ENCODE measurements at places on chromosomes 6 and 20.

DNA sequence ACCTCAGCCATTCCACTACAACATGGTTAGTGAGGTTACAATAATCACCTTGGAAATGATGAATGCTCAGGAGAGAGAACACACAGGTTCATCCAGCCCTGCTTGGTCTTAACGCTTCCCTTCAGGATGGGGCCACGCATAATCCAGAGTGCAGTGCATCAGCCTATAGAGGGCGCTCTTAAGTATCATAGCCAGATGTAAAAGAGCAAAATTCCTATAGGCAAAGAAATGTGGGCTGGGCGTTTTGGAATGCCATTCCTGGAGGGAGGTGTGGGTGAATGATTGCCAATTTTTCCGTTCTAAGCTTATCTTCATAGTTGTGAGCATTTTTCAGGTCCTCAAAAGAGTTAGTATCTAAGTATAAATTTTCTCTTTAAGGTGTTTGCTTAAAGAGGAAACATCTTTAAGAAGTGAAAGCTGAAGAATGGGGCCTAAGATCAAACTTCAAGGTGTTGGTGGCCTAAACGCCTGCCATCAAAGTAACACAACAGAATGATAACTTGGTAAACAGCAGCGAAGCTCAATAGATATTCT, 1.8 kb downstream of the RIPOR2 start:
- DNase-seq, result no peak

DNA sequence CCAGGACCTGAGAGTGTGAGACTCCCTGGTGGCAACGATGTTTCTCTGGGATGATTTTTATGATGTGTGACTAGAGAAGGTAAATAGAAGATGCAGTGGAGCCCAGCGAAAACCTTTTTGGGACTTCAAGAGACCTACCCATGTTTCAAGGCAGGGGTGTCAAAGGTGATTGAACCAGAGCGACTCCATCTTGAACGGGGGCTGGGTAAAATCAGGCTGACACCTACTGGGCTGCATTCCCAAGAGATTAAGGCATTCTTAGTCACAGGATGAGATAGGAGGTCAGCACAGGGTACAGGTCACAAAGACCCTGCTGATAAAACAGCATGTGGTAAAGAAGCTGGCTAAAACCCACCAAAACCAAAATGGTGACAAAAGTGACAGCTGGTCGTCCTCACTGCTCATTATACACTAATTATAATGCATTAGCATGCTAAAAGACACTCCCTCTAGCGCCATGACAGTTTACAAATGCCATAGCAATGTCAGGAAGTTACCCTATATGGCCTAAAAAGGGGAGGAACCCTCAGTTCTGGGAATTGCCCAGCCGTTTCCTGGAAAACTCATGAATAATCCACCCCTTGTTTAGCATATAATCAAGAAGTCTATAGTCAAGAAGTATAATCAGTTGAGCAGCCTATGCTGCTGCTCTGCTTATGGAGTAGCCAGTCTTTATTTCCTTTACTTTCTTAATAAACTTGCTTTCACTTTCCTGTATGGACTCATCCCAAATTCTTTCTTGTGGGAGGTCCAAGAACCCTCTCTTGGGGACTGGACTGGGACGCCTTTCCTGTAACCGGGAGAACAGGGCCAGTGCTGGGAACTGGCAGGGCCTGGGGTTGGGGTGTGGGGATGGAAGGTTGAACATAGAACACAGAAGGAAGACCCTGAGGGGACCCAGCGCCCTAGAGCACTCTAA, 526.4 kb downstream of the QKI start:
- DNase-seq, result no peak

DNA sequence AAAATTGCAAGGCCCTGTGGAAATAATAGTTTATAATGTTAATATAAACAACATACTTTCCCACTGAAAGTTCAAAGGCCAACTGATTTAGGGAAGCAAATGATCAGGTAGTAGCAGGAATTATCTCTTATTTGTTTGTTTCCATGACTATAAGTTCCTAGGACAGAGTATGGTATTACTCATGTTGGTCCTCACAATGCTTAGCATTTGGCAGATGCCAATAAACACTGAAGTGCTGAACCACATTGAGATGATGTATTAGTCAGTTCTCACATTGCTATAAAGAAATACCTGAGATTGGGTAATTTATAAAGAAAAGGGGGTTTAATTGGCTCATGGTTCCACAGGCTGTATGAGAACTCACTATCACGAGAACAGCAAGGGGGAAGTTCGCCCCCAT, 129.6 kb upstream of the NUP153 start:
- no peak for DNase-seq

DNA sequence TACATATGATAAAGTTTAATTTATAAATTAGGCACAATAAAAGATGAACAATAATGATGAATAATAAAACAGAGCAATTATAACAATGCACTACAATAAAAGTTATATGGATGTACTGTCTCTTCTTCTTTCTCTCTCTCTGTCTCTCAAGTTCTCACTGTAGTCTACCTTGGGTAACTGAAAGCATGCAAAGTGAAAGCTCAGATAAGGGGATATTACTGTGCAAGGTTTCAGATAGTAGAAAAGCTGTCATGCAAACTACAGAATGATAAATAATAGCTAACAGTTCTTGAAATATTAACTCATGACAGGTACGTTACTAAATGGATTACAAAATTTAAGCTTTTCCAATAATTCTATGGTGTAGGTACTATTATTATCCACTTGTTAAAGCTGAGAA, 311.9 kb upstream of the PRDM1 start:
- no peak for DNase-seq

DNA sequence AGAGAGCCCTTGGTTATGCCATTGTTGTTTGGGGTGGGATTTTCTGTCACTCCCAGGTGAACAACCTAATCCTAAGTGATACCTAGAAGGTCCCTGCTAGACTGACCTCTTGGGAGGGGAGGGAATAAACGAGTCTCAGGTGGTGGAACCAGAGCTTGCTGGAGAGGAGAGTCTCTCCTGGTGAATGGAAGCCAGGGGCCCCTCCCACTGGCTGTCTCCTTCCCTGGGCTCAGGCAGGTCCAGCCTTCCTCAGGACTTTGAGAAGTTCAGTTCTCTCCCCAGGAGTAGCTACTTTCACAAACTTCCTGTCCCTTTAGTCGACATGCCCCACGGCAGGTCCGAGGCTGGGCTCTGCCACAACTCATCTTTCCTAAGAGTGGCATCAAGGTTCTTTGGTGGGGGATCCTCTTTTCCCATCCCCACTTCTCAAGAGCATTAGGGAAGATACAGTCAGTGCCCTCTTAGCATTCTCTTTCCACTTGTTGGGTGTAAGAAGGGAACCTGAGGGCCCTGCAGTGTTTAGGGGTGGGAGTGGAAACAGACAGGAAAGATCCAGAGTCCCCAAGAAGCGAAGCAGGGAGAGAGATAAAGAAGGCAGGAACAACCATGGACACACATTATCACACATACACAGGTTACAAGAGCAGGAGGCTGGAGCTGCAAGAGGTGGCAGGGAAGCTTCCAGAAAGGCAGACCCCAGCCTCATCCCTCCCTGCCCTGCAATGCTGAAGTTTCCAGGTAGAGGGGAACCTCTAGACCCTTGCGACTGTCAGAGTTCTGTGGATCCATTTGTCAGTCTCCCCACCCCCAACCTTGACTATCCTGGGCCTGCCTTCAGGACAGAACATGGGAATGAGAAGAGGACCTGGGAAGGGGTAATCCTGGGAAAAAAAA, 900 bp upstream of the GLP1R start:
- DNase-seq, result no peak

- no peak for DNase-seq
Measured at GRCh38 chr6:12947151-12947871, 230.7 kb downstream of the PHACTR1 start.

GRCh38 chr6:10598084-10598960, 77.2 kb downstream of the GCNT2 start:
- no peak for DNase-seq

GRCh38 chr6:132907231-132907630, 92.9 kb downstream of the RPS12 start:
- no peak for DNase-seq

- no peak for DNase-seq
Measured at GRCh38 chr20:60586269-60587050, 628.2 kb downstream of the CDH26 start.

GRCh38 chr6:31441365-31442267, 38.2 kb downstream of the MICA start:
- DNase-seq, result peak; percentile 82

GRCh38 chr6:41023114-41023513, 15.9 kb downstream of the UNC5CL start:
- no peak for DNase-seq

- DNase-seq, result no peak
Measured at GRCh38 chr6:154894902-154895301, 100.2 kb upstream of the TIAM2 start.

- DNase-seq, result no peak
Measured at GRCh38 chr6:109373331-109373730, 8.9 kb downstream of the CD164 start.

DNA sequence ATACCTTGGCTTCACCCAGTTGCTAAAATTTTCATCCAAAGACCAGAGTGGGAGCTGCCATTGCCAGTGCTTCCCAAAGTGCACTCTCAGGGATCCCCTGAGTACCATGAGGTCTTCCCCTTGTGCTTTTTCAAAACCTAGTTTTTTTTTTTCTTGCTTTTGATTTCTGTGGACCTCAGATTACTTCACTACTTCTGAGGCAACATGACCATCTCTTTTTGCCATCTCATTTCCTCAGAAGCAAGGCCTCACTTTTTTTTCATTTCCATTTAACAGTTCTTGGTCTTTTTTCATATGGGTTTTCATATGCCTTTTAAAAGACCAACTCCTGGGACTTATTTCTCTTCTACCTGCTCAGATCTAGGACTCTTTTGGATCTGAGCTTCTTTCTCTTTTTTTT, 64.1 kb upstream of the MMS22L start:
- DNase-seq, result no peak

GRCh38 chr6:164926686-164927085, 382.7 kb downstream of the C6orf118 start:
- no peak for DNase-seq

DNA sequence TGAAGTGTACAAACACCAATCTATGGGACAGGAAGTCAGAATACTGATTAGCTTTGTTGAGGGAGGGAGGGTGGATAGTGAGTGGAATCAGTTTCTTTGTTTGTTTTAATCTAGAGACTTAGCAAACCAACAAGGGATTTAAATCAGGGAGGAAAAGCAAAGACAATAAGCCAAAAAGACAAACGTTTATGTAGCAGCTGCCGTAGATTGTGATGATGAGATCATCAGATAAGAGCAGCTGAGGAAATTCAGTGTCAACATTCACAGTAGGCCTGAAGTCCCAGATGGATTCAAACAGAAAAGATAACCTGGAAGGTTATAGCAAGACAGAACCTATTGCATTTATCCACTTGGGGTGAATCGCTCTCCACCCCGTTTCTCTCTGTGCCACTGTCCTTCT, 104.9 kb upstream of the SYNDIG1 start:
- no peak for DNase-seq

DNA sequence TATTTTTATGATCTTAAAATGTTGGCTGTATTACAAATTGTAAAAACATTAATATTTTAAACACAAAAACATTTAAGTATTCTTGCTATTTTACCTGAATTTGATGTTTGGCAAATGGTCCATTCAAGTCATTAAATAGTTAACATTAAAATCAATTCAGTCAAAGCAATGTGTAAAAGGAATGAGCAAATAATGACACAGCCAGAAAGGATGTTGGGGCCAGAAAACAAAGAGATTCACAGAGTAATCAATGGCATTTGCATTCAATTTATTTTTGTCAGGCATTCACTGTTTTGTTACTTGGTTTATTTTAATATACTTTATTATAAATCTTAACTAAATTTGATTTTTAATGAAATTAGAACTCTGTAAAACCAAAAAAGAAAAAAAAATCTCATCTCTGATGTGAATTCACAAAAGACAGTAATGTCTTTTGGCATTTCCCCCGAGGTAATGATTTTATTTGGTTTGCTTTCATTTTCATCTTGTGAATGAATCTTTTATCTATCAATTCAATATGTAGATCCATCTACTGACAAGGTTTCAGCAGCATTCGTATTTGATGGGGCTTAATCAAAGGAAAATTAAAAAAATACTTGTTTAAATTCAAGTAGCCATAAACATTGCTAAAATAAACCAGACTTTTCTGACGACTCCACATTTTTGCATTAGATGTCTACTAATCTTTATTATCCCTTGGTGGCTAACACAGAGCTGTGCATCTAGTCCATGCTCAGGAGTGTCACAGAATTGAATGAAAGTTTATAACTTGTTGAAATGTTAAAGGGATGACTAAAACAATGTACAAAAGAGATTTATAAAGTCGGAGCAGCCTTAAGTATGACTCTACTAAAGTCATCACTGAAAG, 866.7 kb upstream of the GJE1 start:
- no peak for DNase-seq

- DNase-seq, result no peak
Measured at GRCh38 chr6:7468382-7469081, 72.9 kb upstream of the DSP start.

DNA sequence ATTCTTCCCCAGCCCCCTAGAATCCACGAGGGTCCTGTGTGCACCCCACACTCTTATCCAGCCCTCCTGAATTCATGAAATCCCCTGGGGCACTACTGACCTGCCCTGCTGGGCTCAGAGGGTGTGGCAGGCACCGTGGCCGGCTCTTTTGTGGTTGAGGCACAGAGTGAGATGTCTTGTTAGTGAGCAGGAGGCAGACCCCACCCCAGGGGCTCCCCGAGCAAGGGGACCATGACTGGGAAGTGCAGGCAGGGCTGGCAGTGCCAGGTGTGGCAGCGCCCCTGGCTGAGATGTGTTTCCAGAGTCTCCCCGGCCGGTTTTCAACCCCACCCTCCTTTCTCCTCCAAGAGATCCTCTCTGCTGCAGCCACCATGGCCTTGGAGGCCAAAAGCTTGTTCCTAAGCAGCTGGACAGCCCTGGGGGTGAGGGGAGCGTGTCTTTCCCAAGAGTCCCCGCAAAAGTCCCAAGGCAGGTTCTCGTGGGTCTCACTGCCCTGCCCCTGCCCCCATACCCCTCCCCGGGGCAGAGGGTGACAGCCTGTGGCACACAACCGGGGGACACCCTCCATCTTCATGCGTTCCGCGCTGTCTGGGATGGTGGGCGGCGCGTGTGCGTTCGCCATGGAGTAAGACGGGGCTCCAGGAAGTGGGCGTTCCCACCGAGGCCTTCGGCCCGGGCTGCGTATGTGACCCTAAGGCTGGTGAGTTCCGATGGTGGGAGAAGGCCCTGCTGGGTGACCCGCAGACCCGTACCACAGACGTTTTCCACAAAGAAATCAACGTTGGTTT, 208.9 kb downstream of the TAF4 start:
- DNase-seq, result no peak

GRCh38 chr20:57809661-57810172, 99.9 kb upstream of the PMEPA1 start:
- DNase-seq, result no peak

- no peak for DNase-seq
Measured at GRCh38 chr20:63703976-63704748, 3.6 kb downstream of the ARFRP1 start.

- DNase-seq, result no peak
Measured at GRCh38 chr20:14478126-14478525, 140.7 kb upstream of the FLRT3 start.

DNA sequence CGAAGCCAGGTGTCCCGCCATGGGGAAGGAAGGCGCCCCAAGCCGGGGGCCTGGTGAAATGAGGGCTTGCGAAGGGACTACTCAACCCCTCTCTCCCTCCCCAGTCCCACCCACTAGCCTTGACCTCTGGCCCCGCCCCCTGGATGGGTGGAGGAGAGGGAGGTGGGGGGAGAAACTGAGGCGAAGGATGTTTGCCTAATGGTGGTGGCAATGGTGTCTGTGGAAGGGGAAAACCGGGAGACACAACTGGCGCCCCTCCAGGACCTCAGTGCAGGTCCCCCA, at the start of gene POU5F1:
Gene POU5F1, minus strand, starts transcription at position 83 of the 282 bp plus-strand sequence. Its CDS starts 62 bp downstream, at position 21.
- no peak for DNase-seq

GRCh38 chr6:130405549-130405948, 39.7 kb downstream of the TMEM200A start:
- no peak for DNase-seq
